ENCODE measurements at places on chromosomes 3 and 15.

- ATAC-seq = no peak
Measured at GRCh38 chr3:81799403-81799802, 38.0 kb upstream of the GBE1 start.

GRCh38 chr15:63582718-63583426, 14.3 kb upstream of the FBXL22 start:
- peak; percentile 97 for ATAC-seq

DNA sequence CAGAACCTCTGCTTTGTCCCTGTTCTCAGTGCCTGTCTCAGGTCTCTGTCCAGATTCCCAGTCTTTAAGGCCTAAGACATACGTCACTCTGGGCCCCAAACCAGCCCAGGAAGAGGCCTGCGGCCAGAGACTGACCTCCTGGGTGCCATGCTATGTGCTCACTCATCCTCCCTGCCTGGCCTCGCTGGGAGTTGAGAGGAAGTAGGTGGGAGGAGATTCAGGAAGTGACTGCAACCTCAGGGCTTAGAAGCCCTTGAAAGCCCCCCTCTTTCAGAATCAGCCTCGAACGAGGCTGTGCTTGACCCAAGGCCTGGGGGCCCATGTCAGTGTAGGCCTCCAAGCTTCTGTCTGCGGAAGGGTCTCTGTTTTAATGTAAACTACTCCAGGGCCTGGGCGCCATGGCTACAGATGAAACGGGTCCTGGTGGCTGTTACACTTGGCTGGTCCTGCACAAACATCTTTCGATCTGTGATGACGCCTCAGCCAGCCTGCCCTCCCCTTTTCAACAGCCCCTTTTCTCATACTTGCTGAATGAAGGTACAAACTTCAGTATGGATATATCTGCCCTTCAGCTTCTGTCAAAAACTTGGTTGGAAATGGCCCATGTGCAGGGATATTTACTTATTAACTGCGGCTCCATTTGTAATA, 11.7 kb downstream of the RASGRF1 start:
- no peak for ATAC-seq

GRCh38 chr15:28901587-28901980, 15.8 kb downstream of the APBA2 start:
- ATAC-seq = no peak

- ATAC-seq = no peak
Measured at GRCh38 chr3:45280232-45280631, 54.1 kb upstream of the TMEM158 start.

DNA sequence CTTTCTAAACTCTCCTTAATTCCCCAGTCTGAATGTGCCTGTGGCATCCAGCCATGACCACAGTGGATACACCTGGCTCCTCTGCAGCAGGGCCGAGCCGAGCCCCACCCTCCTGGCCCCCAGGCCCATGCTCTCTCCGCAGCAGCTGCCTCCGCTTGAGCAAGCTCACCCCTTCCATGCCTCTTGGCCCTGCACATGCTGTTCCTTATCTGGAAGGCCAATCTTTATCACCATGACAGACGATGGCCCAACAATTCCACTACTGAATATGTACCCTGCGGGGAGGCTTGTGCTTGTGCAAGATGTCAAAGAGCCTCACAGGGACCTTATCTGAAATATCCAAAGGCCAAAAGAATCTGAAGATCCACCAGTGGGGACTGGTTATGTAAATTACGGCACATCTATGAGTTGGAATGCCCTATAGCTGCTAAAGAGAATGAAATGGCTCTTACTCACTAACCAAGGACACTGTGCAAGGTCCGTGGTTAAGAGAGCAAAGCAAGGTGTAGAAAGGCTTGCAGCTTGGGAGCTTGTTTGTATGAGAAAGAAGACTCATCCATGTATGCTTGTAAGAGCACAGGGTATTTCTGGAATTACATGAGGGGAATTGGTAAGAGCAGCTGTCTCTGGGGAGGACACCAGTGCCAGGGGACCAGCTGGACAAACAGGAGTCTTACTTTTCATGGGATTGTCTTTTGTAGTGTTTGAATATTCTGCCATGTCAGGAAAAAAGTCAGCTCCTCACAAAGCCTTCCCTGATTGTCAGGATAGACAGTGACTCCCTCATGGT, 55.2 kb downstream of the WNT7A start:
- ATAC-seq = no peak

DNA sequence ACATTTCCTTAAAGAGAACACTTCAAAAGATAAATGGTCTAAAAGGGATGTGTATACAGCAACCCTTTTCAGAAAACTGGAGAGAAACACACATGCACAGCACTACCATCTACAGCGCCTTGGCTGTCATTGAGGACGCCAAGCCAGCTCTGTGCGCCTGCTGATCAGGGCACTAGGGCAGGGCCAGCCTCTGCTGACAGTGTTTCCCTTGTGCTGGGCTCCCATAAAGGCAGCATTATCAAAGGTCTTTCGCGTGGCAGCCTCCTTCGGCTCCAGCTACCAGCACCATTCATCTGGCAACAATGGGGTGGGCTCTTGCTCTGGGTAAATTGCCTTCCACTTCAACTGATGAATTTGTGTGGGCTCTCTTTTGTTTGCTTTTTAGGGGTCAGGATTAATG, 53.4 kb downstream of the LDHAL6B start:
- ATAC-seq = no peak

DNA sequence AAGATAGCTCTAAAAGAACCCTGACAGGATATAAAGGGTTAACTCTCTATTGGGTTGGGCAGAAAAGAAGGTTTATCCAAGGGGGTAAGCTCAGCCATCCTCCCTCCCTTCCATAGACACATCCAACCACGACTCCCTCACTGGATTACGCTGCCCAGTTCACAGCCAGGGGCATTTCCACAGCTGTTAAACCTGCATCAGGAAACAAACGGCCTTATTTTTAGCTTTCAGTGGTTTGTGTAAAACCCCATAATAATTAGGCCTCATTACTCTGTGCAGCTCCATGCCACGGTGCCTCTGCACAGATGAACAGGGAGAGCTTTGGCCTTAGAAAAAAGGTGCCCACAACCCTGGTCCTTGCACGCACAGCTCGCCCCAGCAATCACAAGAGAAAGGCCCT, 110.6 kb downstream of the GABRB3 start:
- ATAC-seq = no peak

- no peak for ATAC-seq
Measured at GRCh38 chr15:27796405-27797320, 302.5 kb downstream of the OCA2 start.

DNA sequence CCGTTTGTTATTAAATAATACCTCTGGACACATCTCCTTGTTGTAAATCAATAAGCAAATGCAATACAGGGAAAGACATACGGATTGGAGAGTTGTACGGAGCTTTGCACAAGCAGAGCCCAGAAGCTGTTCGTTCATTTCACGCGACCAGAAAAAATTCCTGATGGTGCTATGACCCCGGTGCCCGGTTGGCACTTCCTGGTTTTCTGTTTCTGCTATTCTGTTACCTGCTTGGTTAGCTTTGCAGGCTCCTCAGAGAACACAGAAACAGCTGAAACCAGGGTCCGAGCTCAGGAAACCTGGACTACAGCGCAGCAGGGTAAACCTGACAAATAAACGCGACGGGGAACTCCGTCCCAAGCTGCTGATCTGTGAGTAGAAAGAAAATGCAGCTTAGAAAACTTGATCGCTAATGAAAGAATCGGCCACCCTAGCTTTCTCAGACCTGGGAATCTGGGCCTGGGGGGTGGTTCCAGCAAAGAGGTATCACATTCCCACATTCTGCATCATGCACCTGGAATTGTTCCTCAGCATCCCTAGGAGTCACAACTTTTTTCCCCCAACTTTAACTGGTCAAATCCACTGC, 845 bp downstream of the CNTN3 start:
- peak; percentile 15 for ATAC-seq

GRCh38 chr3:41249318-41249717, 50.0 kb downstream of the CTNNB1 start:
- ATAC-seq = no peak

DNA sequence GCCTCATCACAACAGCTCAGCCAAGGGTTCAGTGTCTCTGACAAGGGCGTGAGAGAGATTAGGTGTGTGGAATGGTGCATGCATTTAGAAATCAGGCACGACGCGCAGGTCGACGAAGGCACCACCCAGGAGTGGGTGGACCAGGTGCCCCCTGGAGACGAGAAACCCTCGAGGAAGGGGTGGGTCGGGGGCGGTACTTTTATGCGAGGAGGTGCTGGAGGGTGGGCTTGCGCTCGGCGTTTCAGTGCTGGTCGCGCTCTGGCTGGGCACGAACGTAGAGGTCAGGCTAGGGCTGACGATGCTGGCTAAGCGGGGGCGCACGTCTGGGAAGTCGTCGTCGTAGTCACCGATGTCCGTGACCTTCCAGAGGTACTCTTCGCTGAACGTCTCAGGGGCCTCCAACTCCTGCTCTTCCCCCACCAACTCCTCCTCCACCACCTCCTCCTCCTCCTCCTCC, 393 bp downstream of the ERICH6 start:
- peak; percentile 75 for ATAC-seq

DNA sequence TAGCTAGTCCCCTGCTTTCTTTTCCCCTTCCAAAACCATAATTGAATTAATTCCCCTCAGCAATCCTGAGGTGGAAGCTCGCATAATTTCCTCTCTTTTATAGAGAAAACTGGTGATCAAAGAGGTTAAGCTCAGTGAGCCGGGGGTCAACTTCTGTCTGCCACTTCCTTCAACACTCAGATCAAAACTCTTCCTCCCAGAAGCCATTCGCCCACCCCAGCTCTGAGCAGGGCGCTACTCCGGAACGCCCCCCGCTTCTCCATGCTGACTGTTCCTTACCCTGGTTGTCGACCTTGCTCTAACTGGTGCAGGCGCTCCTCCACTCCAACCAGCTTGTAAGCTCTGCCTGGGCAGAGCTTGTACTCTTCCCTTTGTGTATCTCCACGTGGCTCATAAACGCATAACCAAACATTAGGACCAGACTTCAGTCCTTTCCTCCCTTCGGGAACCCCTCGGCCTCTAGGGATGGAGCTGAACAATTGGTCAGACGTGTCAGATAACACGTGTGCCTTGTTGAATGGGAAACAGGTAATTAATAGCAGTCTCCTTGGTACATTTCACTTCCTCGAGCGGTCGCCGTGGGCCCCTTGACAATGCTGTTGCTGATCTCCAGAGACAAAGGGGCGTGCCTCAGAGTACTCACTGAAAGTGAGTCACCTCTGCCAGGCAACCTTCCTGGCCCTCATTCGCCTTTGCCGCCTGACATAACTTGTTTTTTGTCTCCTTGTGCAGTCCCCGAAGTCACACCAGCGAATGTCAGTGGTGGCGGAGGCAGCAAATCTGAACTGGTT, 71.8 kb downstream of the IL5RA start:
- no peak for ATAC-seq

- no peak for ATAC-seq
Measured at GRCh38 chr3:110856916-110857315, 214.7 kb upstream of the NECTIN3 start.

GRCh38 chr3:121274411-121274810, 271.4 kb downstream of the POLQ start:
- no peak for ATAC-seq

GRCh38 chr3:45041666-45042065, 15.6 kb downstream of the CLEC3B start:
- no peak for ATAC-seq

DNA sequence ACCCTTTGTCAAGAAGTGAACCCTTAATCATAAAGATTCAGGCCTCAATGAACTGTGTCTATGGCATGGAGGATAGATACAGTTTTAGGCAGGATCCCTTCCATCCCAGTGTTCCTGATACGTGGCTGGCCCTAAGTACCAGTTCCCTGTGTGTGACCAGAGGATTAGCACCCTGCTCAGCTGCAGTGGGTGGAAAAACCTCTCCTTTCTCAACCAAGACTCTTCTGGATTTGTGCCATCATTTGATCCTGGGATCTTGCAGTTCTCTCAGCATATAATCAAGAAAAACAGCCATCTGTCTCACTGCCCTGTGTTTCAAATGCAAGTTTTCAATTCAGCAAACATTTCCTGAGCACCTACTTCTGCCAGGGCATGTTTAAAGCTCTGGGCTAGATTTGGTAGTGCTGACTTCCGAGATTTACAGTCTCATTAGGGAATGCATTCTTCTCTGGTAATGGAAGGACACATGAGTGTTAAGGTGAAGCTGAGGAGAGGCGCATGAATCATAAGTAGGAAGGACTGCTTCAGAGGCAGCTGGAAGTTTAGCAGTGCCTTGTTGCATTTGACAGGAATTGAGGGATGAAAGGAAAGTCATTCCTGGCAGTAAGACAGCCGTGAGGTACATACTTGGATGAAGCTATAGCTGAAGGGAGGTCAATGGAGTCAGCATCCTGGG, 388.3 kb downstream of the MFSD1 start:
- peak; percentile 78 for ATAC-seq

- no peak for ATAC-seq
Measured at GRCh38 chr3:148990236-148990635, 1.1 kb upstream of the GYG1 start.

DNA sequence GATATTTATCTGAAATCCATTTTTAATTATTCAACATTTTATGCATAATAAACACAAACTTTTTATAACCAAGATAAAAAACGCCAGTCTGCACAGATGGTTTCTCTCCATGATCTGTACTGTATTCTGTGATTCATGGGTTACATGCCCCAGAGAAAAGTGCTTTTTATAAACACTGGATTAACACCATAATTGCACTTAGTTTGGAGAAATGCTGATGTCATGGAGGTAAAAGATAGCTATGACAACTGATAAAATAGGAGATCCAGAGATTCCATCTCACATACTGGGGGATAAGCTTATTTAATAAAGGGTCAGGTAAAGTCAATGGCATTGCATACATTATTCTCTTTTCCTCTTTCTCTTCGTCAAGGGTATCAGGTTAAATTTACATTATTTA, 1460.4 kb upstream of the ALCAM start:
- ATAC-seq = no peak

DNA sequence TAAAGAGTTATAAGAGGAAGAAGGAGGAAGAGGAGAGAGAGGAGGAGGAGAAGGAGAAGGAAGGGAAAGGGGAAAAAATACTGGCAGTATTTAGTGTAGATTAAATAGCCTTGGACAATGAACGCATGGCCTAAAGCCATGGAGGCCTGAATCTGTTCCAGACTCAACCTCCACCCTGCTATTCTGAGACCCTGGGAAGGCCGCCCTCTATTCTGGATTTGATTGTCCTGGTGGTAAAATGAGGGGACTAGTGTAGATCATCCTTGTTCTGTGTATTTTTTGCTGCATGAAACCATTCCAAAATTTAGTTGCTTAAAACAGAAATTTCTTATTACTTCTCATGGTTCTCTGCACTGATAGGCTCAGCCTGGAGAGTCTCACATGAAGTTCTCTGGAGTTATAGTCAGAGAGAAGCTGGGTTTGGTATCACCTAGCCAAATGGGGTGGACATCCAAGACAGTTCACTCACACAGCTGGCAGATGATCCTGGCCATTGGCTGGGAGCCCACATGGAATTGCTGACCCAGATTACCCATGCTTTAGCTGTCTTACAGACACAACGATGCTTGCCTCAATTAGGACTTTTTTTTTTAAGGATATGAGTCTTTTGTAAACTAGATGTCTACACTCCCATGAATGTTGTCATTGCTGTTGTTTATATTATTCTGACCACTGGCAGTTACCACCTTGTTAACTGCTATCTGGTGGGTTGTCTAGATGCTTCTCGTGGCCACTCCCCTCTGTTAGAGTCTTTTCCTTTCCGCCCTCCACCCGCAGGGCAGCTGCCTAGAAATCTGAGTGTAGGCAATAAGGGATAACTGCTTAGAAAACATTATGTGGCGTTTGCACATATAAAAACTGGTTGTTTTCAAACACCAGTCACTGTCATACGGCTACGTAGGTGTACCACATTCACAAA, 149.9 kb downstream of the SST start:
- no peak for ATAC-seq

Data from SK-N-SH treated with all-trans-retinoic acid at 6 μM for 48 hours (cell line).